Gastroesophageal sphincter (tissue), 4 donors: ENCODE measurements at places on chromosomes 5 and 9. TPM values are rescaled to one million over a fixed set of nuclear protein-coding genes. Genes with fewer than 3 reads are reported as not detected.

DNA sequence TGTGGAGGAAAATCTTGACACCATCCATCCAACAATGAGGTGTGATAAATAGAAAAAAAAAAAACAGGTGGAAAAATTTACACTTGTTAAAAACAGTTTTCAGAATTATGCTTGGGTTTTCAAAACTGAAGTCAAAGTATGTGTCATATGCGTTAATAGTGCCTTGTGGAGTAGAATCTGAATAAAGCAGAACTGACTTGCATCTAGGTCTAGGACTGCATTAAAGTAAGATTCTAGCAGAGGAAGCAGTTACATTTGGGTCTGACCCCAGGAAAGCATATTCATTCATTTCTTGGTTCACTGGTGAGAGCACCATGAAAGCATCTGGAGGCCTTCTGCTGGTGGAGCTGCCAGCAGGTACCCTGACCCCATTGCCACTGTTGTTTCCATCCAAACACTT lies 89.0 kb downstream of the MARCHF3 start:
- ATAC-seq, result no peak

DNA sequence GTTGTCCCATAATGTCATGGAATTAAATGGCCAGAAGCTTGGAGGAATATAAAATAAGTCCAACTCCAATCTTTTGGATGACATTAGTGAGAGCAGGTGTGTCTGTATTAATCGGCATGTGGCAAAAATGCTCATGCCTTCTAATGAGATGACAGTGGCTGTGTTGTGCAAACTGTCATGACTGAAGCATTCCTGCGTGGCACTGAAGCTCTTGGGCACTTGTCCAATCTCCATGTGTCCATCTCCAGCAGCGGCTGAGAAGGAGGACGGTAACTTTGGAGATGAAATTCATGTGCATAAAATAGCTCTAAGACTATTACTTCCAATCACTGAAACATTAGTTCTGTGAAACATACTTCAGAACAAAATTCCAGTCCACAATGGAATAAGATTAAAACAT lies 697.5 kb upstream of the GRAMD2B start:
- ATAC-seq, result no peak

DNA sequence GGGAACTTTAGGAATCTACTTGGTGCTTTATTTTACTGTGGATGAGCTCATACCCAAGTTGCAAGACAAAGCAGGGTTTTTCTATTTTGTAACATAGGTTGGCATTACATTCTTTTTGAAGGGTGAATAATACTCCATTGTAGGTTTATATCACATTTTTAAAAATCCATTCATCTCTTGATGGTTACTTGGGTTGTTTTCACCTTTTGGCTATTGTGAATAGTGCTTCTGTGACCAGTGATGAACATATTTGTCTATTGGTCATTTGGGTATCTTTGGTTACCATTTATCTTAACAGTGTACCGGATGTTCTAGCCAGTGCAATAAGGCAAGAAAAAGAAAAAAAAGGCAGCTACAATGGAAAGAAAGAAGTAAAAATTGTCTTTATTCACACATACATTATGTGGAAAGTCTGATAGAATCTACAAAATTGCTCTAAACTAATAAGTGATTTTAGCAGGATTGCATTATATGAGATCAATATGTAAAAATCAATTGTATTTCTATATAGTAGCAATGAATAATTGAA lies 40.0 kb downstream of the DENND4C start:
- ATAC-seq, result no peak

- peak; percentile 89 for ATAC-seq
Measured at GRCh38 chr9:13485068-13485596, 205.6 kb upstream of the MPDZ start.

GRCh38 chr5:74034733-74035132 lies 408.7 kb downstream of the ARHGEF28 start:
- no peak for ATAC-seq

- ATAC-seq, result no peak
Measured at GRCh38 chr5:74402553-74402952, 238.0 kb downstream of the ENC1 start.

- ATAC-seq, result no peak
Measured at GRCh38 chr9:36263683-36264082, 5.4 kb upstream of the GNE start.

- ATAC-seq, result no peak
Measured at GRCh38 chr9:123470121-123470782, 114.3 kb downstream of the CRB2 start.

GRCh38 chr5:116922532-116922931 lies 347.9 kb upstream of the SEMA6A start:
- ATAC-seq, result no peak

DMRT2 gene
- total RNA-seq, result not detected

EMB gene
- total RNA-seq, result 8.4 TPM

TLR4 gene
- 10.1 TPM for total RNA-seq

SAP30L gene
- 88.3 TPM for total RNA-seq

RBM27 gene
- 22.1 TPM for total RNA-seq

MCC gene
- total RNA-seq, result 28.7 TPM

FOXD4L6 gene
- not detected for total RNA-seq
